Endothelial cell of umbilical vein (primary cell): ENCODE measurements at places on chromosomes 3 and 15.
A peak's percentile ranks its signal among the peaks of the same experiment; 100 is the strongest.

GRCh38 chr3:89912031-89912430, 804.6 kb downstream of the EPHA3 start:
- DNase-seq = no peak

- DNase-seq = peak; percentile 1
Observed at GRCh38 chr3:1082108-1082507, 10.7 kb upstream of the CNTN6 start.

DNA sequence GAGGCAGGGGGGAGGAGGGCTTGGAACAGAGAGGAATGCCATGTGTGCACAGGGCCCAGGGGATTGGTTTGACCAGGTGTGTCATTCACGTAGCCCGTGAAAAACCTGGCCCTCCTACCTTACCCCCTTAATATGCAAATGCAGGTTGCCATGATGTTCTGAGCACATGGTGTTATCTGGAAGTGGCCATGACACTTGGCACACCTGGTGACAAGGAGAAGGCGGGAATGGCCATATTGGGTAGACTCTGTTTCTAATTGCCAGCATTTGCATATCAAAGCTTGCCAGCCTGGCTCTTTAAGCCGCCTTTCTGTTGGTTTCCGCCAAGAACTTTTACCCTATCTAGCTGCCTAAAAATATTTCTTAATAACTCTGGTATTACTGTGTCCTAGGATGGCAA, 202.1 kb upstream of the DPH6 start:
- no peak for DNase-seq

GRCh38 chr3:161559177-161559998, 62.8 kb downstream of the OTOL1 start:
- peak; percentile 21 for DNase-seq

DNA sequence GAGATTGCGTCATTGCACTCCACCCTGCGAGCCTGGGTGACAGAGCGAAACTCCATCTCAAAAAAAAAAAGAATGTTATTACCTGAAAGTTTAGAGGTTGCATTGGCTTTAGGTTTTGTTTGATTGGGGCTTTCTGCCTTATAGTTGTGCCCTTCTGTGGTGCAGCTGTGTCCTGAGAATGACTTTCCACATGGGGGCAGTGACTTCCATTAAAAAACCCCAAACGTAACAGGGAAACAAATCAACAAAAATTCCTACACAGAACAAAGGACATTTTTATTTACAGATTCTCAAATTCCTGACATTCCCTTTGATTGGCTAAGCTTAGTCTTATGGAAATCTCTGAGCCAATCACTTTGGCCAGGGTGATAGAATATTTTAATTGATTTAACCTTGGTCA, 154.1 kb upstream of the GPR149 start:
- no peak for DNase-seq

- peak; percentile 68 for DNase-seq
Observed at GRCh38 chr3:183449391-183449790, 21.0 kb upstream of the MCF2L2 start.

DNA sequence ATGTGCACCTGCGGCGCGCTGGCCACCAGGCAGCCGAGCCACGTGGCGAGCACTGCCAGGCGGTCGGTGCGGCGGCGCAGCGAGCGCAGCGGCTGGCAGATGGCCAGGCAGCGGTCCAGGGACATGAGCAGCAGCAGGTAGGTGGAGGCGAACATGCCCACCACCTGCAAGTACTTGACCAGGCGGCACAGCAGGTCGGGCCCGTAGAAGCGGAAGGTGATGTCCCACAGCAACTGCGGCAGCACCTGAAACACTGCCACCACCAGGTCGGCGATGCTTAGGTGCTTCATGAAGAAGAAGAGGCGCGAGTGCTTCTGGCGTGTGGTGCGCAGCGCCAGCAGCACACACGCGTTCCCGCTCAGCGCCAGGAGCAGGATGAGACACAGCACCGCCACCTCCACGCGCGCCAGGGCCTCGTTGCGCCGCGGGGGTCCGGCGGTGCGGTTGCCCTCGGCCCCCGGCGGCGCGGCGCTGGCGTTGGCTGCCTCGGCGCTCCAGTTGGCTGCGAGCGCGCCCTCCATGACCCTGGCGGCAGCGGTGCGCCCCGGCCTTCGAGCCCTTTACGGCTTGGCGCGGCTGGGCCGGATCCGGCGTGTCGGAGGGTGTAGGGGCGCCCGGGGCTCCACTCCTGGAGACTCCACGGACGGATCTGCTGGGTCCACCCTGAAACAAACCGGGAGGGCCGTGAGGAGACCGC, 1.6 kb downstream of the OXTR start:
- DNase-seq = peak; percentile 28

DNA sequence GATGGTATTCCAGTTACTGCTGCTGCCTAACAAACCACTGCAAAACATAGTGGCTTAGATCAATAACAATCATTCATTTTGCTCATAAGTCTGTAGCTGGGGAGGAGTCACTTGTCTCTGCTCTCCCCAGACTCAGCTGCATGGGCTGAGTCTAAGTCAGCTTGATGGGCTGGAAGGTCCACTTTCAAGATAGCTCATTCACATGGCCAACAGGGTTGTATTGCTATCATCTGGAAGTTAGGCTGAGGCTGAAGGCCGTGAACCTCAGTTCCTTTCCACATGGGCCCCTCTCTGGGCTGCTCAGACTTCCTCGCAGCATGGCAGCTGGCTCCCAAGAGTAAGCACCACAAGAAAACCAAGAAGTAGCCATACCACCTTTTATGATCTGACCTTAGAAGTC, 28.7 kb upstream of the BFSP2 start:
- no peak for DNase-seq

- no peak for DNase-seq
Observed at GRCh38 chr3:173690542-173691180, 293.1 kb downstream of the NLGN1 start.

- peak; percentile 79 for DNase-seq
Observed at GRCh38 chr3:4351164-4351855, 48.1 kb downstream of the SETMAR start.

DNA sequence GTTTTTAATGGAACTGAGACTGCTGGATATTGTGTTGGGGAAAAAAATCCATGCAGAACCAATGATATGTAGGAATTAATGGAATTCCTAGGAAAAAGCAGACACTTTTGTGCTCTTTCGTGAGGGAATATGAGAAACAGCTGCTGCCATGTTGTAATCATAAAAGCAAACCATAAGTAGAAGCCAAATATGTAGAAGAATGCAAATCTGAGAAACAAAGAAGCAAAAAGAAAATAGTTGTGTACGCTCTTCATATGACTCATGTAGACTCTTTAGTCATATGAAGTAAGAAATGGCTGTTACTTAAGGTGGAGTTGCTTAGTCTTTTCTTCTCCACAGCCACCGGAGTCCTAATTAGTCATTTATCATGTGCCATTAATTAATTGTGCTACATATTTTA, 298.6 kb upstream of the ZNF717 start:
- no peak for DNase-seq

GRCh38 chr3:63384382-63384781, 106.3 kb downstream of the SYNPR start:
- no peak for DNase-seq

- no peak for DNase-seq
Observed at GRCh38 chr3:127546970-127547733, 43.4 kb downstream of the TPRA1 start.

DNA sequence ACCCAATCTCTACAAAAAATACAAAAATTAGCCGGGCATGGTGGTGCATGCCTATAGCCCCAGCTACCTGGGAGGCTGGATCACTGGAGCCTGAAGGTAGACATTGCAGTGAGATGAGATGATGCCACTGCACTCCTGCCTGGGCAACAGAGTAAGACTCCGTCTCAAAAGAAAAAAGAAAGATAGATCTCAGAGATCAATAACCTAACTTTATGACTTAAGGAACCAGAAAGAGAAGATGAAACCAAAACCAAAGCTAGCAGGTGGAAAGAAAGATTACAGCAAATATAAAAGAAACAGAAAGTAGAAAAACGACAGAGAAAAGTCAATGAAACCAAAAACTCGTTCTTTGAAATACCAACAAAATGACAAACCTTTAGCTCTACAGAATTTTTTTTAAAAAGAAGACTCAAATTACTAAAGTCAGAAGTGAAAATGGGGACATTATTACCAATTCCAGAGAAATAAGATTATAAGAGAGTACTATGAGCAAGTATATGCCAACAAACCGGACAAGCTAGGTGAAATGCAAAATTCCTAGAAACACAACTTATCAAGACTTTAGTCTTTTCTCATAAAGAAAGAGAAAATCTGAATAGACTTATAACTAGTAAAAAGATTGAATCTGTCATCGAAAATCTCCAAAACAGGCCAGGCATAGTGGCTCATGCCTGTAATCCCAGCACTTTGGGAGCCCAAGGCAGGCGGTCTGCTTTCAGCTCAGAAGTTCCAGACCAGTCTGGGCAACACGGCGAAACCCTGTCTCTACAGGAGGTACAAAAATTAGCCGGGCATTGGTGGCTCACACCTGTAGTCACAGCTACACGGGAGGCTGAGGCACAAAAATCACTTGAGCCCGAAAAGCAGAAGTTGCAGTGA, 35.0 kb downstream of the ACAP2 start:
- no peak for DNase-seq

GRCh38 chr3:8441969-8442559, 59.6 kb upstream of the LMCD1 start:
- peak; percentile 76 for DNase-seq

DNA sequence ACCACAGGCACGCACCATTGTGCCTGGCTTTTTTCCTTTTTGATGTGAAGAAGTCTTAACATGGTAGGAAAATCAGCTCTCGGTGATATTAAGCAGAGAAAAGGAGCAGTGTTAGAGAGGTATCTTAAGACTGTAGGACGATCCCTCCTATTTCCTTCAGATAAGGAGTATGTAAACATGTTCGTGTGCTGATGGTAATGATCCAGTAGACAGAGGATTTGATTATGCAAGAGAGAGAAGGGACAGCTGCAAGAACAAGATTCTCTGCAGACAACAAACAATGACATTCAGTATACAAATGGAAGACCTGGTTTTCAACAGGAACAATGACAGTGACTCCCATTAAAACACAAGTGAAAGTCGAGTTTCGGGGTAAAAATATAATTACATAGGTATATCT, 95.1 kb upstream of the MELTF start:
- no peak for DNase-seq

GRCh38 chr3:52833202-52833601, 1.6 kb downstream of the MUSTN1 start:
- no peak for DNase-seq

GRCh38 chr3:39550354-39551051, 83.0 kb downstream of the MOBP start:
- no peak for DNase-seq

GRCh38 chr15:100923902-100924301, 4.7 kb downstream of the LRRK1 start:
- no peak for DNase-seq

DNA sequence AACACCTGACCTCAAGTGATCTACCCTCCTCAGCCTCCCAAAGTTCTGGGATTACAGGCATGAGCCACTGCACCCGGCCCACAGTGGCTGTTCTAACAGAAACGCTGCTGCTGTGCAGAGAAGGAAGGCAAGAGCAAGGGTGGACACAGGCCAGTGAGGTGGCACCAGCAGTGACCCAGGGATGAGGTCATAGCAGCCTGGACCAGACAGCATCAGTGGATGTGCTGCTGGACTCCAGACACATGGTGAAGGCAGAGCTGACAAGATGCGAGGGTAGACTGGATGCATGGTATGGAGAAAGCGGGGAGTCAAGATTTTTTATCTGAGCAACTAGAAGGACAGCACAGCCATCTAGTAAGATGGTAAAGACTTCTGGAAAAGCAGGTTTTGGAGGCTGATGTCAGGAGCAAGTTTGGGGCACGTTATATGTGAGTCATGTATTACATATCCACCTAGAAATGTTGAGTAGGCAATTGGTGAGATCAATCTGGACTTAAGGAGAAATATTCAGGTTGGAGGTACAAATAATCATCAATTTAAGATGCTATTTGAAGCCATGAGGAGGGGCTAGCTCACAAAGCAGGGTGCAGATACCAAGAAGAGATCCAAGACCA, 22.1 kb upstream of the TJP1 start:
- no peak for DNase-seq

- peak; percentile 86 for DNase-seq
Observed at GRCh38 chr15:64153480-64154367, 2.2 kb downstream of the SNX22 start.

DNA sequence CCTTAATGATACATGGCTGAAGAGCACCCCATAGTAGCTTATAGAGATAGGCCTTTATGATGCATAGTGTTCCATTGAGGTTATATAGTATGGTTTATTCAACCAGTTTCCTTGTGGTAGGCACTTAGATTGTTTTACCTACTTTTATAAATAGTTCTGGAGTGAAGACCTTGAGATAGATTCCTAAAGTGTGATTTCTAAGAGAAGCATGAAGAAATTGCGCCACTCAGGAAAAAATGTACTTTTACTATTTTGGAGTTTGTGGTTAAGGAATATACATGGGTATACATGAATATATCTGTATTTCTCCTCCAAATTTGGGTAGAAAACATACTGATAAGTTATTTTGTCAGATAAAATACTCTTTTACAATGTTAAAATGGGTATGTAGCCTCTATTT, 70.5 kb downstream of the CHD2 start:
- DNase-seq = no peak

DNA sequence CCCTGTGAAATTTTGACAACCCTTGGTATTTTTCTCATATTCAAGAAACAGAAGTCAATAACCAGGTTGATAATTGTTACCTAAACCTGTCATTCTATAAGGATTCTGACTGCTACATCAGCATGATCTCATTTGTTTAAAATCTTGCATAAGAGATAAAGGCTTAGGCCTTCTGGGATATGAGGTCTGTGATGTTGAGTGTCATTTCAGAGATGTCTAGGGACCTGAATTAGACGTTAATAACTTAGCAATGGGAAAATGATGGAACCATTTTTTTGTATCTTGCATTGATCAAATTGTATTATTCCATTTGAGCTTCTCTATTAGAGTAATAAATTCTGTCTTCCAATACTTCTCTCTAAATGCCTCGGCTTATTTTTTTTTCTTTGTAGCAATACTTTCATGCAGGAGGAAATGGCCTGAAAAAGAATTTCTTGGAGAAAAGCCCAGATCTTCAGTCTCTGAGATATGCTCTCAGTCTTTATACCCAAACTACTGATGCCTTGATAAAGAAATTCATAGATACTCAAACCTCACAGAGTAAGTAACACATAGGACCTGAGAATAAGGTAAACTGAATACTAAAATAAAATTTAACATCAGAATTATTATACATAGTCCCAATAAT, 589.3 kb downstream of the UNC13C start:
- no peak for DNase-seq

GRCh38 chr3:151367448-151367847, 17.1 kb downstream of the P2RY12 start:
- DNase-seq = no peak

- no peak for DNase-seq
Observed at GRCh38 chr15:96314518-96314917, 16.0 kb upstream of the NR2F2 start.

DNA sequence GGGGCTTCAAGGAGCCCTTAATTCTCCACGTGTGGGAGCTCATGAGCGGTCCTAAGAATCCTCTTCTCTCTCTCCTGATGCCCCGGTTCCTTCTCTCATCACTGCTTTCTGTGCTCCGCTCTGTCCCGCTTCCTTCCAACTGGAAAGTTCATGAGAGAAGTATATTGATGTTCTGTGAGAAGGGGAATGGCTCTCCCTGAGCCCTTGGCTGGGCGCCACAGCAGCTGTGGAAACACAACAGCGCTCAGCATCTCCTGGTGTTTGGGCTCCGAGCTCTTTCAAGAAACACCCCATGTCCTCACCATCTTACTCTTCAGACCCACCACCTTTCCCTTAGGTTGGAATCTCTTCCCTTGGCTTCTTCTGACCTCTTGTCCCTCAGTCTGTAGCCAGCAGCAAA, 161.7 kb downstream of the VGLL4 start:
- DNase-seq = peak; percentile 87
